Putamen (tissue), 1 donor: ENCODE measurements at places on chromosomes 2 and 18.
A peak's percentile ranks its signal among the peaks of the same experiment; 100 is the strongest.

DNA sequence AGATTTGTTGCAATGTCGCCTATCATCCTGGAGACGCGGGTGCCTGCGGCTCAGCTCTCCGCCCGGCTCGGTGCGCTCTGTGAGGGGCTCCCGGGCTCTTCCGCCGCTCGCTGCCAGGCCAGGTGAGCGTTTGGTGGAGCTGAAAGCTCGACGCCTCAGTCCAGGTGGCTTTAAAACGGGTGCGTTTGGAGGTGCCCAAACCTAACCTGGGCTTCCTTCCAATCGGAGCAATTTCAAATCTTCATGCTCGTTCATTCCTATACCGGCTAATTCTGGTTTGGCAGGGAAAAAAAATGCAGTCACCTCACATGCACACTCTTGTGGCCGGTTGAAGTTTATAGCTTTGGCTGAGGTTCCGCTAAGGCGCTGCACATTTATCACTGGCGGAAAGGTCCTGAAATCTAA lies at the start of gene SLC16A14:
Gene SLC16A14, minus strand, starts transcription at position 274 of the 405 bp plus-strand sequence. CDS start 9,572 bp downstream, outside the sequence.
- DNase-seq: peak; percentile 45

DNA sequence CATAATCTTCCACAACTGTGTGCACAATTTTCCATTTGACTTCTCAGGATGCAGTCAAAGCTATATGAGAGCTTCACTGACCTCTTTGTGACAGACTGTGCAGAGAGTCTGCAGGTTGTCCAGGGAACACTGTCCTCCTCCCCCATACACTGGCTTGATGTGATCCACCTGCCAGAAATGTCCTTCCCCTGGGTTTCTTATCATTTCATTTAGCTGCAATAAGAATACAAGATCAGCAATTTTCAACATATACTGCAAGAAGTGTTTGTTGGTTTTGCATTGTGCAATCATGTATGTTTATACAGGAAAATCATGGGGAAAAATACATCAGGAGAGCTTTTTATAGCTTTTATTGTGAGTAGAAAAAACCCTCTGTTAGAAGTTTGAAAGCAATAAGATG lies 150.7 kb downstream of the RAB3GAP1 start:
- no peak for DNase-seq

DNA sequence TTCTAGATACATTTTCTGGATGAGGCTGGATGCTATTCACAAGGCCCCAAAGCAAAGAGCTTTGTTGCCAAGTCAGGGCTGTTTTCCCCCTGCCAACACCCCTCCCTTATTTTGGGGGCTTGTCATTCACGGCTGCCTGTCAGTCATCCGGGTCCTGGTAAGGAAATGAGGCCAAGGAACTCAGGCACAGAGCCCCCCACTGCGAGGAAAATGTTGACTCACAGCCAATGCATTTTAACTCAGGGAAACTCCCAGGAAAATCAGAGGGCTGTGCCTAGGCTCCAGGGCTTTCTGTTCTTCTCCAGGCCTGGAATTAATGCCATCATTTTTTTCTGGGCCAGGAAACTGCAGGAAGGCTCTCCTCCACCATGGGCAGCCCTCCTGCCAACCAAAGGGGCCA lies 241.1 kb downstream of the SMAD2 start:
- no peak for DNase-seq

DNA sequence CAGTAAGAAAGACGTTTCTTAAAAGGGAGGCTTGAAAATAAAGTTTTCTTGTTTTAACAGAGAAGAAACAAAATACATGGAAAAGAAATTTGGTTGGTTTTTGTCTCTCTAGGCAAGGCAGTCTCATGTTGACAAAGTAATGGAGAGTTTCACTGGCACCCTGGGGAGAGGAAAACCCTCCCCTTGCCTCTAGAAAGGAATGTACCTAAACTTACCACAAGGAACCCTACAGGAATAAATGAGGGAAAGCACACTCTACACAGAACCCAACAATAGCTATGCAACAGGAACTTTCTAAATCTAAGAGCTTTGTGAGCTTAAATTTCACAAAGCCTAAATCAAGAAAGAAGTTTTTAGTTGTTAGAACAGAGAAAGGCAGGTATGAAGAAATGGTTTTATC lies 37.0 kb downstream of the FIGN start:
- DNase-seq: no peak

DNA sequence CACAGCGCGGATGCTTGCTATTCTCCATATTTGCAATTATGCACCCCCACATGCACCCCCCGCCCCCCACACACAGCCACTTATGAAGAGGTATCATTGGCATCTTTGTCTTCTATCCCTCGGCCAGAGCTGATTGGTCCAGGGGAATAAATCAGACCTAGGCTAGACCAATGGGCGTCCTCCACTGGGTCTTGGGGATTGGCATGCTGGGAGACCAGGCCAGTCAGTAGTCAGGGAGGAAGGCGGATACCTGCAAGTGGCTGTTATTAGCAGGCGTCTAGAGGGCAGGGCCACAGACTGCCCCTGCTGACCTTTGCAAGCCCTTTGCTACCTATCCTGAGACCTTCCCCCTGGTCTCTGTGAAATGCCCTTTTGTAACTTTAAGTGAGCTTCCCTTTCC lies 30.0 kb downstream of the ATOH8 start:
- no peak for DNase-seq

- no peak for DNase-seq
These were observed 128.5 kb downstream of the RAPGEF4 start for GRCh38 chr2:172864182-172864581.

DNA sequence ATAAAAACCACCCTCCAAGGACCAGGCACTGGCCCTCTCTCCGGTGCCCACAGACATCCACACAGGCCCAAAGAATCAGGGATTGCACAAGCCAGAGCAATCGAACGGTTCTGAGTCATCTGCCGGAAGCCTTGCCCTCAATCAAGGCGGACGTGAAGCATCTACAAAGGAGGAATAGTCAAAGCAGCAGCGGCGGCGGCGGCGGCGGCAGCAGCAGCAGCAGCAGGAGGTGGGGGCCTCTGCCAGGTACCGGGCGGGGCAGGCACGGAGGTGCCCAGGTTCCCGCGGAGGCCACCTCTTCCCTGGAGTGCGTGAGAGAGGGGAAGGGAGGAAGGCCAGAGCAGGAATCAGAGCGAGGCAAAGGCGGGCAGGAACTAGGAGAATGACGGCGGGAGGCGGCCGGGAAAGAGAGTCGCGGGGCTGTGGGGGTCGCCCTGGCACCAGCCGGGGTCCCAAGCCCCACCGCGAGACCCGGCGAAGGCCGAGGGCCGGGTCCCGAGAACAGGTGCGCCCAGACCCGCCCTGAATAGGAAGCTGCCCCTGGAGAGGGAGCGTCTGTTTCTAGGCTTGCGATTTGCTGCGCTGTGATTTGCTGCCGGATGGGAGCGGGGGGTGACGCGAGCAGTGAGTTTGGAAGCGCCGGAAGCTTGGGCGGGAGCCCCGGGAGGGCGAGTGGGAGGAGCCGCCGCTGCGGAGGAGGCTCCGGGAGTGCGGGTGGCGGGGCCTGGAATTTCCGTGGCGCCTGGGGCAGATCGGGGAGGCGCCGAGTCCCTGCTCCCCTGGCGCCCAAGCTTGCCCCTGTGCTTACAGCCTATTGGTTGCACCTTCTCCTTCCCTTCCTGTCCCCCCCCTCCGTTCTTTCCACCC lies at the start of gene SERPINB8:
Gene SERPINB8, plus strand, starts transcription at position 140 of the 867 bp plus-strand sequence. CDS start 8,228 bp downstream, outside the sequence.
- DNase-seq: peak; percentile 94

- no peak for DNase-seq
These were observed 250.7 kb downstream of the NAPG start for GRCh38 chr18:10776493-10776892.

GRCh38 chr2:191582355-191582754 lies 95.6 kb upstream of the NABP1 start:
- no peak for DNase-seq

GRCh38 chr2:13667415-13667757 lies 950.6 kb downstream of the TRIB2 start:
- DNase-seq: no peak

- no peak for DNase-seq
These were observed 116.1 kb upstream of the CYP26B1 start for GRCh38 chr2:72263776-72264060.

DNA sequence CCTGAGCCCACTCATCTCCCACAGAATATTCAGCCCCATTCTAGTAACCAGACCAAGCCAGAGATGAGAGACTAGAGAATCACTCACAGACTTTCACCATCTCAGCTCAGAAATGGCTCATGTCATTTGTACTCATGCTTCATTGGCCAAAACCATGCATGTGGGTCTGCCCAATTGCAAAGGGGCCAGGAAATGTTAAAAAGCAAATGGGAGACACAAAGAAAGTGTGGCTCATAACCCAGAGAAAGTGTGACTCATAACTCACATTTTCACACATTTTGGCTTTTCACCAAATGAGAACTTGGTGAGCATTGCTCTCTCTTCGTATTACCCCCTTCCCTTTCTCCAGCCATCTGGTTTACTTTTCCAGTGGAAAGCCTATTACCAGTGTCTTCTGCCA lies 66.2 kb downstream of the MDH1 start:
- DNase-seq: no peak

DNA sequence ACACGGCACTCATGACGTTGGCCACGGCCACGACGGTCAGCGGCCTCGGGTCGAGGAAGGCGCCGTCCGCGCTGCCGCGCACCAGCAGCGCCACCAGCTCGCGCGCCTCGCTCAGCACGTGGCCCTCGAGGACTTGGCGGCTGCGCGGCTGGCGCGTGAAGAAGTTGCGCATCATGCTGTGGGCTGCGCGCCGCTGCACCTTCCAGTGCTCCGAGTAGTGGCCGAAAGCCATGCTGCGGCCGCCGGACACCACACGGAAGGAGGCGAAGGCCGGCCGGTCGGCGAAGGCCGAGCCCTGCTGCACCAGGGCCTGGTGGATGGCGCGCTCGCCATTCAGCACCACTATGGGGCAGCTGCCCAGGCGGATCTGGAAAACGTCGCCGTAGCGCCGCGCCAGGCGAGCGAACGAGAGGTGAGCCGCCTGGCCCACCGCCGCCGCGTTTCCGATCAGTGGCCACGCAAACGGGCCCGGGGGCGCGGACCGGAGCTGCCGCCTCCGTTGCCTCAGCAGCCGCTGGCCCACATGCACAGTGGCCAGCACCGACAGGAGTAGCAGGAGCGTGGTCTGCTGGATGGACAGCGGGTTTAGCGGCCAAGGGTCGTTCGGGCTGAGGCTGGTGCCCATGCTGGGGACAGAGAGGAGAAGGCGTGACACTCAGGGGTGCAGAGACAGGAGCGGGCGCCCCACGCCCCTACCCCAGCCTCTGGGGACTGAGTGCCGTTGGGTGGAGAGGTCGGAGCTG lies 1.0 kb downstream of the CYP1B1 start:
- no peak for DNase-seq

GRCh38 chr2:188974164-188974563 lies at the start of gene COL3A1:
Gene COL3A1 (plus strand): TSS chr2:188974373. CDS start chr2:188974490, 117 bp downstream.
- no peak for DNase-seq

DNA sequence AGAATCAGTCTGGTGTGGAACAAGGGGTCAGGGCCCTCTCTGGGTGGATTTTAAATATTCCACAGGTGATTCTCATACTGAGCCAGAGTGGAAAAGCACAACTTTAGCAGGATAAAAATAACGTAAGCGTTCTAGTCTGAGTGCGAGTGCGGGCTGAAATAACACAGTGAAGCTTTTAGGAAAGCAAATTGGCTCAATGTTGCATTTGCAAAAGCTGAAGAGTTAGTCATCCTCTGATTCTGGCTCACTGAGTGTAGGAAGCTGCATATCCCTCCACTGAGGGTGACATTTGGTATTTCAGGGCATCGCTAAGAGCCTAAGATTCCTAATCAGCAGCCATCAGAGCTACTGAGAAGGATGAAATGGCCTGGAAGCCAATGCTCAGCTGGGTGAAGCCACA lies 134.7 kb downstream of the RIF1 start:
- DNase-seq: peak; percentile 76

- no peak for DNase-seq
These were observed 61.3 kb downstream of the IRS1 start for GRCh38 chr2:226738191-226738820.

DNA sequence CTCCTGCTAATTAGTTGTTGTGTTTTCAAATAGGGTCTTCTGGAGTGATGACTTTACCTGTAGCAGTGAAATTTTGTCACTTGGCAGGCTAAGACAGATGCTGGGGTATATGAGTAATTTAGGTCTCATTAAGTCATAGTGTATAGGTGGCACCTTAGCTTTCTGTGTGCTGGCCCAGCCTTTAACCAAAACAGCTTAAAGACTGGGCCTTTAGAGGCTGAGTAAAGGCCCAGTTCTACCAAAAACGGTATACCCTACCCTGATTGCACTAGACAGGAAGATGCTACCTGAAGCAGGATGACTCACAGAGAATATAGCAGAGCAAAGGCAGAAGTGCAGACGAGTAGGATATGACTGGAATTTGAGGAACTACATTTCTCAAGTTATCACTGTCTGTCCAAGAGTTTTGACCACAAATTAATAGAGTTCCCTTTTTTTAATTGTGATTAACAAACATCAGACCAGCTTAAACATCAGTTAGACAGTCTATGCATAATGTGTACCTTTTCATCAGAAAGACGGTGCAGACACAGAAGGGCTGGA lies 337.9 kb upstream of the SALL3 start:
- DNase-seq: no peak

- peak; percentile 75 for DNase-seq
These were observed 30.9 kb downstream of the LONRF2 start for GRCh38 chr2:100291152-100291970.

DNA sequence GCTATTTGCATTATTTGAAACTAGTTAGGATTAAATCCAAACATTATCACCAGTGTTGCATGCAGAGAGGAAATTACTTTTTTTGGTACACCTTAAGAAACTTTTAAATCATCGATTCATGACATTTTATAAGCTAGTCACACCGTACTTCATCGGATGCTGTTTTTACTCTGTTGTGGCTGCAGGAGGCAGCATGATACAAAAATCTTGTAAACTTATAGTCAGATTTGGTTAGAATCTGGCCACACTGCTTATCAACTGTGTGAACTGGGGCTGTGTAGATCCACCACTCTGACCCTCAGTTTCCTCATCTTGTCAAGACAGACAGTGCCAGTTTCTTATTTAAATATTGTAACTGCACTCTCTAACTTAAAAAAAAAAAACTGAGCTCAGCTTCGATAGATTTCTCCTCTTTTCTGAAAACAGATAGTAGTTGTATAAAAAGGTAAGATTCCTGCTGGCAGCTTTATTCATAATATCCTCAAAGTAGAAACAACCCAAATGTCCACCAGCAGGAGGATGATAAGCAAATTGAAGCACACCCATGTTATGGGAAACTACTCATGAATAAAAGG lies 77.8 kb downstream of the RAPGEF4 start:
- DNase-seq: no peak

DNA sequence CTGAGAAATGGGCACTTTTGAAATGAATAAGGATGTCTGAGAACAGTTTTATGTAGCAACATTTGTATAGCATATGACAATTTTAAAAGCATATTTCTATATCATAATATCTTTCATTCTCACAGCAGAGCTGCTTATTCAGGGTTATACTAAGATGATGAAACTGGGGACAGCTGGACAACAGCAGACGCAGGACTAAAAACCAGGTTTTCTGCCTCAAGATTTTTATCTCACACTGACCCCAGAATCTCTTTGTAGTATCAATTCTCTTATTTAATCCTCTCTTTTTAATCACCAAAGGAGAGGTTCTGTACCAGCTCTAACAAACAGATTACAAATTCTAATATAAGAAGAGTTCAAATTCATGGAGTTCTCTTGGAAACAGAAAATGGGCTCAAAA lies 74.2 kb upstream of the TFCP2L1 start:
- no peak for DNase-seq

- DNase-seq: no peak
These were observed 291.8 kb upstream of the TNP1 start for GRCh38 chr2:217151509-217152206.

- DNase-seq: no peak
These were observed 16.2 kb downstream of the ATG16L1 start for GRCh38 chr2:233267516-233268245.

GRCh38 chr18:46350598-46351159 lies 246.5 kb downstream of the HAUS1 start:
- no peak for DNase-seq
